ENCODE measurements at places on chromosomes 4 and X. TPM values are rescaled to one million over a fixed set of nuclear protein-coding genes. Genes with fewer than 3 reads are reported as not detected.

DNA sequence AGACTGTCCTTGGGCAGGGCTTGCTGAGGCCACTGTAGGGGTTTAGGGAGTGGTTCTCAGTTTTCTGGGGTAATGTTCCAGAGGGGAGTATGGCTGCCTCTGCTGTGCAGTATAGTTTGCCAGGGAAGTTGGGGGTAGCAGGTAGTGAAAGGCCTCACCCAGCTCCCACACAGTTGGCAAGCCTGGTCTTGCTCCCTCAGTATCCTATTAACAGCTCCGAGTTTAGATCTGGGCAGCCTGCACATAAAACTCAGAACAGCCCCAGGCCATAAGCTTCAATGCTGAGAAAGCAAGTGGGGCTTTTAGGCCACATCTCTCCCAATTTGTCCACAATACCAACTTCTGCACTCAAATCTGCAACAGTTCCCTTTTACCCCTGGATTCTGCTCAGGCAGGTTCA is 205.2 kb downstream of the GALNTL6 start:
- DNase-seq = no peak

DNA sequence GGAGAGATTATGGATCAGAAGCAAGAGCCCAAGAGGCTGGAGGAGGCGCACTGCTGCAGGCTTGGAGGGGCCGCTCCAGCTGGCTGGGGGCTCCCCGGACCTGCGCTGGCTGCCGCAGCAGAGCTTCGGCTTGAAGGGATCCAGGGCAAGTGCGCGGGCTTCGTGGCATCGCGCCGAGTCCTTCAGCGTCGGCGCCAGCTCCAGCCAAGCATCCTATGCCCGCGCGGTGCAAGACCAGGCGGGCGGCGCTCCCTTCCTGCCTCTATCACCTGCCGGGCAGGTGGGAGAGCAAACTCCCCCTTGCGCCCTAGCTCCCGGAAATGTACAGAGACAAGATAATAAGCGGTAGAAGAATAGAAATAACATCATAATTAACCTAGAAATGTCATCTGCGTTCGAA is 10.5 kb upstream of the UCP1 start:
- DNase-seq = no peak

DNA sequence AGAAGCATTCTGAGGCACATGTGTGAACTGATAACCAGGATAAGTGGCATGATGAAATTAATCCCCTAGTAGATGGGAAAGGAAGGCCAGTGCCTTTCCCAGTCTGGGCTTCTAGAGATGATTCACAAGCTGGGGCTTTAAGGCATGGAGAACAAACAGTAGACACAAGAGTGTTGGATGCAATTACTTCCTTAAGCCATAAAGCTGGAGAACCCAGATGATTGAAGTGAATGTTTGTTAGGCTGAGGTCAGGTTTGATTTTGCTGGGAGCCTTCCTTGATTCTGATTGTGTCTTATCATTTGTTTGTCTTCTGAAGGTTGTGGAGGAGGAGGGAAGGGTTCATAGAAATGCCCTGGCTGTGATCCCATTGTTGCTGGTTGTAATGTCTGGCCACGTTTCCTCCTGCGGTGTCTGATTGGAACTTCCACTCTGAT is 125.2 kb downstream of the NHS start:
- no peak for DNase-seq

- DNase-seq = no peak
Measured at GRCh38 chrX:50202539-50202938, 1.7 kb upstream of the AKAP4 start.

Gene ADH1C
- total RNA-seq = not detected

DNA sequence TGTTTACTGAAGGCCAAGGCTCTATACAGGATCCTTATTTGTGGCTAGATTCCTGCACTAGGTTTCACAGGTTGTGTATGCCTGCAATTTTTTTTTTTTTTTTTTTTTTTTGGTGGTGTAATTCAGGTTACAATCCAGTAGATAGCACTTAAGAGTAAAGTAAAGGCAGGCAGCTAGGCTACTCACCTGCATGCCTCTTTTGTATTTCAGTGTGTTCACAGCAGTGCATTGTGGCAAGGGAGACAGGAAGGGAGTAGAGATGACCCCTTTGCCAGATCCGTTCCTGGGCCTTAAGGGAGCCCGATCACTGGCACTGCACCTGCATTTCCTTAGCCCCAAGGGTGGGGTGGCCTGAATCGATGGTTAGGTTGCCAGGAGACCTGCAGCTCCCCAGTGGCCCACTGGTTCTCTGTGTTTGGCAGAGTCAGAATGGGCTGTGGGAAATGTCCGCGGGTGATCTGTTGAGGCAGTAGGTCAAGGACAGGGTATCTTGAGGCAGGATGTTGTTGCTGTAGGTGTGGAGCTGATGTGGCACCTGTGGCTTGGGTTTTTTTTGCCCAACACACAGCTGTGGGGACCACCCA is 374.9 kb upstream of the AADAT start:
- no peak for DNase-seq

- no peak for DNase-seq
Measured at GRCh38 chrX:25534091-25534490, 518.3 kb upstream of the ARX start.

Gene VBP1
- 172 TPM for total RNA-seq

Data from MG63 (cell line).